ENCODE measurements at places on chromosomes 2 and 18.

- DNase-seq: no peak
Observed at GRCh38 chr18:49731860-49732311, 81.4 kb downstream of the ACAA2 start.

DNA sequence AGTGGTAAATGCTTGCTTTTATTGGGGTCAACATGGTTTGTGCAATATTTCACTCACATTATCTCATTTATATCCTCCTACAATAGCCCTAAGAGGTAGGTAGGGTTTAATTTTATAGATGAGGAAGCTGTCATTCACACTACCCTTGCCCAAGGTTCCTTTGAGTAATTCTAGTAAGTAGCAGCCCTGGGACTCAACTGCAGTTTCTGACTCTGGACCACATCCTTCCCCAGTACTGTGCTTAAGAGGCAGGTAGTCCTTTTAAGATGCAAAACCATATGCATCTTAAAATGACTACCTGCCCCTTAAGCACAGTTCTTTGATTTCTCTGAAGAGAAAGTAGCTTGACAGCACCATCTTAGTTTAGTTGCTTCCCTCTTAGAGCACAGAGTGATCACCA, 15.7 kb upstream of the NT5C1B start:
- DNase-seq: no peak

DNA sequence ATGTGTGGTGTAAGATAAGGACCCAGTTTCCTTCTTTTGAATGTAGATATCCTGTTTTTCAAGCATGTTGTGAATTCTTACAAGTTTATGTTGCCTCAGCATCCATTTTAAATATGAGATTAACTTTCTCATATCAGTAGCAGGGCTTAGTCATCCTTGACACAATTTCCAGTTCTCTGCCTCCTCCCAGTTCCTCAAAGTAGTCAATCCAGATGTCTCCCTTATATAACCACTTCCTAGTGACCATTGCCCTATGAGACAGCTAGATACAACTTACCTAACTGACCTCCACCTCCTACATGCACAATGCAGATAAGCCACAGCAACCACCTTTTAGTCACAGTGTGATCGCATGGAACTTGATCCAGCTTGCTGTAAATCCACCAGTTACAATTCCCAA, 269.2 kb upstream of the ZNF521 start:
- no peak for DNase-seq

GRCh38 chr2:142874293-142874814, 3.1 kb upstream of the KYNU start:
- DNase-seq: no peak

- DNase-seq: no peak
Observed at GRCh38 chr18:63192885-63193349, 126.7 kb downstream of the BCL2 start.

DNA sequence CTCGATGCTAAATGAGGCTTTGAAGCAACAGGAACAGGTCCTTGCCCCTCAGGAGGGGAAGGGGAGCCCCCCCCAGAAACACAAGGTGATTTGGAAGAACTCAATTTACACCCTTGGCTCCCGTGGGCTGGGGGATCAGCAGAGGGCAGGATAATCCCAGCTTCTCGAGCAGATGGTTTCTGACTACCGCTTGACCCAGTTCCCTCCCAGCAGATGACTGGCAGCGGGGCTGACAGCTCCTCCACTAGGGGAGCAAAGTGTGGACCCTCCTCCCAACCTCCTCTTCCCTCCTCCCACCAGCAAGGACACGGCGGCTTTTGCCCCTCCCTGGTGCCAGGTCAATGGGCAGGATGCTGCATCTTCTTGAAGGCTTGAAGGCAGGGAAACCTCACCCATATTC, 3.5 kb upstream of the INHBB start:
- no peak for DNase-seq

- DNase-seq: no peak
Observed at GRCh38 chr2:18836436-18836835, 247.1 kb upstream of the NT5C1B start.

- no peak for DNase-seq
Observed at GRCh38 chr2:37244017-37244416, 12.6 kb downstream of the NDUFAF7 start.

GRCh38 chr2:122706757-122707223, 951.3 kb downstream of the TSN start:
- DNase-seq: no peak

DNA sequence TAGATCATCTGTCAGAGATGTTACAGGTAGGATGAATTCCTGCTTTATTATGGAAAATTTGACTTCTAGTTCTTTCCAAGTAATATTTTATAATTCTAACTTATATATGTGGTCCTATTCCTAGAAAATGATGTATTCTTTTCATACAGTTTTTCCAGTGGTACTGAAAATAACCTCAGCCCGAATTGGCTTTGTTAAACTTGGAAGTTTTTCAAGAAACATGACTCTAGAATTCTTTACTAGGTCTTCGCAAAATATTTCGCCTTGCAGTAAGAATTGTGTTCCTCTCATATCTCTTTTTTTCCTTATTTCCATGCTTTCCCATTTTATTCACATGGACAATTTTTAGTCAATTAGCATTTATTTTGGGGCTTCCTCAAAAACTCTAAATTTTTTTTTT, 60.5 kb downstream of the BMPR2 start:
- no peak for DNase-seq

GRCh38 chr18:75678627-75679026, 251.1 kb upstream of the SMIM21 start:
- DNase-seq: no peak

DNA sequence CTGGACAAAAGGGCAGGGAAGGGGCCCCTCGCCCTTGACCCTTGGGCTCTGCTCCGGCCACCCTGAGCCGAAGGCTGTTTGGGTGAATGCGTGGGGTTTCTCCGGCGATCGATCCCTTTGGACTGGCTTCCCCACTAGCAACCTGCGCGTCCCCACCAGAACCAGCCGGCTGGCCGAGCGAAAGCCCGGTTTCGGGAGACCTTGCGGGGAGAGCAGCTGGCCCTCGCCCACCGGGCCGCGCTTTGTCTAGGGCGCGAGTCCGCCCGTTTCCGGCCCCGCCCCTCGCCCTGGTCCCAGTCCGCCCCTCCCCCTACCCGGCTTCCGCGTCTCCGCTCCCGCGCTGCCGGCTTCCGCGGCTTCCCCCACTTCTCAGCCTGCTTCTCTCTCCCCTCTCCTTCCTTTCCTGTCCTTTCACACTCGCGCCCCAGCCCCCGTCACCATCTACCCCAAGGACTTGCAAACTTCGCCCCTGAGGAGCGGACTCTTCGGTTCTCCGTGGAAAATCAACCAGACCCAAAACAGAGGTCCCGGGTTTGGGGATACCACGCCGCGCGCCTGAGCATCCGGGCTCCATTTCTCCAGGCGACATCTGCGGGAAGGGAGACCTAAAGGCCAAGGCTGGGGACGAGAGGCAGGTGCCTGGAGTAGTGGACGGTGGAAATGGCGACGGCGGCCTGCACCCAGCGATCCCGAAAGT, 48.0 kb upstream of the ATP6V1B1 start:
- peak; percentile 65 for DNase-seq

DNA sequence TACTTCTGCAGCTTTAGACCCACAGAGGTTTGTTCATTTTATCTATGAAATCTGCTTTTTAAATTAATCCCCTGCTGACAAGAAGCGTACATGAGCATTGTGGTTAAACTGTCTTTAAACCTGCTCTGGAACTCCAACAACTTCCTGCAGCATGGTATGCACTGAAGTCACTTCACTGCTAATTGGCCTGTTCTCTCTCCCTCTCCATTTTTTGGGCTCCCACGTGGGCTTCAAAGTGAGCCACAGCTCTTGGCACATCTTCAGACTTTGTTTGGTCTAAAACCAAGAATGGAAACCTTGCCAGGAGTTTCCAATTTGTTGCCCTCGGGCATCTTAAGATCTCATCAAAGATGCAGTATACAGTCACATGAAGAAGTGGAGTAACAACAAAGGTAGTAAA, 311.4 kb downstream of the LRRTM1 start:
- DNase-seq: no peak

DNA sequence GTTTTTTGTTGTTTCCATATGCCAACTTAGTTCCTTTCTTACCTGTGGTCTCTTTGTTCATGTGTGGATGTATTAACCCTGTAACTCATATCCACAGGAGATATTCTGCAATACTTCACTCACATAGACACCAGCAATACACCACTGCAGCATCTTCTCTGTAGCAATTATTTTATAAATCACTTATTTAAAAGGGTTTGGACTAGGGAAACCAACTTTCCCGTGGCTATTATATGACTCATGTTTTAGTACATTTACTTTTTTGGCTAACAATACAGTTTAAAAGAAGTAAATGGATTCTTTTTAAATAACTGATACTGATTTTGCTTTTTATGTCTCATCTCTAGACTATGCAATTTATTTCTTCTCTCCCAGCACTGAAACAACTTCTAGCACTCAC, 488.9 kb downstream of the MBD2 start:
- DNase-seq: no peak

DNA sequence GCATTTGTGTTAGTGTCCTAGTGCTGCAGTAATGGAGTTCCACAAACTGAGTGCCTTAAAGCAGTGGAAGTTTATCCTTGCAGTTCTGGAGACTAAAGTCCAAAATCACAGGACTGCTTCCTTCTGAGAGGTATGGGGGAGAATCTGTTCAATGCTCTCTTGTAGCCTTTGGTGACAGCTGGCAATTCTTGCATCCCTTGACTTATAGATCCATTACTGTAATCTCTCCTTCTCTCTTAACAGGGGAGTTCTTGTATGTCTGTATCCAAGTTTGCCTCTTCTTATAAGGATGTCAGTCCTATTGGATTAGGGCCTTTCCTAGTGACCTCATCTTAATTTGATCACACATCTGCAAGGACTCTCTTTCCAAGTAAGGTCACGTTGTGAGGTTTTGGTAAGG, 69.9 kb downstream of the XRCC5 start:
- no peak for DNase-seq

DNA sequence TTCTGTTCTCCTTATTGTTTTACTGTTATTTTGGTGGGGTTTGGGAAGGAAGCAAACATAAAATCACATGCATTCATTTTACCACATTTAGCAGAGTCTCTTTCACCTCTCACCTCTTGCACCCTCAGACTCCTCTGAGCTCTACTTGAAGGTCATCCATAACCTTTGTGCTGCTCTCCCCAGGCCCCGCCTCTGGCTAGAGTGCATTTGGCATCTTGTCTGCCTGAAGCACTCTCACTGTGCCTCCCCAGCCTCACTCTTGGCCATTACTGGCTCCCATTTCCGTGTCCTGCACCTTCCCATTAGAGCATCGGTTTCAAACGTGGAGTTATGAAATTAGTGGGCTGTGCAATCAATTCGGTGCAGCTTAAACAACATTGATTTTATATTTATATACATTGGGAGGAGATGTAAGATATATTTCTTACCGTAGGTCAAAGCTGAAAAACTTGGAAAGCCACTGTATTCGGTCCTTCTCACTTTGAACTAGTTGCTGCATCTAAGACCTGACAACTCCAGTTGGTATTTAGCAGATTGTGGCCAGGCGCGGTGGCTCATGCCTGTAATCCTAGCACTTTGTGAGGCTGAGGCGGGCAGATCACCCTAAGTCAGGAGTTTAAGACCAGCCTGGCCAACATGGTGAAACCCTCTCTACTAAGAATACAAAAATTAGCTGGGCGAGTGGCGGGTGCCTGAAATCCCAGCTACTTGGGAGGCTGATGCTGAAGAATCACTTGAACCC, 6.9 kb upstream of the ZFAND2B start:
- no peak for DNase-seq

GRCh38 chr2:215755641-215756345, 257.6 kb downstream of the MREG start:
- no peak for DNase-seq

- DNase-seq: peak; percentile 32
Observed at GRCh38 chr2:239930871-239931771, 94.0 kb downstream of the NDUFA10 start.

DNA sequence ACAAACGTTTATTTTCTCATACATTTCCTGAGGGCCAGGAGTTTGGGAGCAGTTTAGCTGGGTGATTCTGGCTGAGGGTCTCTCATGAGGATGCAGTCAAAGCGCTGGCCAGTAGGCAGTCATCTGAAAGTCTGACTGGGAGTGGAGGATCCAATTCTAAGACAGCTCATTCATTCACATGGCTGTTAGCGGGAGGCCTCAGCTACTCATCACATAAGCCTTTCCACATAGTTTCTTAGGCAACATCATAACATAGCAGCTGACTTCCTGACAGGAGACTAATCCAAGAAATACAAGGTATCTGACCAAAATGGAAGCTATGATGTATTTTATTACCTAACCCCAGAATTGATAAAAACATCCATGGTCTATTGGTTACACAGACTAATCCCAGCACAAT, 2.9 kb upstream of the MRPL44 start:
- no peak for DNase-seq

GRCh38 chr2:4134551-4135550, 431.5 kb downstream of the DCDC2C start:
- no peak for DNase-seq

- peak; percentile 90 for DNase-seq
Observed at GRCh38 chr2:109173311-109174171, 44.5 kb downstream of the SH3RF3 start.

GRCh38 chr2:160583146-160583535, 89.5 kb upstream of the RBMS1 start:
- no peak for DNase-seq

DNA sequence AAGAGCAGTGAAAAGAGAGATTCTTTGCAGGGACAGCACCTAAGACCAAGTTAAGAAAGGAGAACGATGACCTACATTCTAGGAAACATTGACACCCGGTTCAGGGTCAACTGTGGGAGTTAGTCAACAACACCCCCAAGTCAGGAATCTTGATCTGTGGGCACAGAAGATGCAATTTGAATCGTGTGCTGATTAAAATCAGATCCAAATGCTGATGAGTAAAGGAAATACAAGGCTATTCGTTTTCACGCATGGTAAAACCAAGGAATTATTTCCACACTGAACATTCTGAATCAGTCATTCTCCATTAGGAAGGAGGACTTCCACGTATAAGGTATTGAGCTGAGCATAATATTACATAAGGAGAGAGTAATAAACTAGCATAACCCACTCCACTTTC, 124.2 kb downstream of the COPS8 start:
- DNase-seq: no peak

Data from psoas muscle (tissue), 8 donors.